Smooth muscle cell of bladder (primary cell): ENCODE measurements at places on chromosomes 1 and 21. TPM values are rescaled to one million over a fixed set of nuclear protein-coding genes. Genes with fewer than 3 reads are reported as not detected.

The MEX3A gene
- total RNA-seq = 1.3 and 1.6 TPM in 2 replicates

The OR2M7 gene
- not detected in 2 replicates for total RNA-seq

The C1QC gene
- 0.14 TPM in 1 of 2 replicates, not detected in the other for total RNA-seq

The CFH gene
- 233 and 238 TPM in 2 replicates for total RNA-seq

The TMPRSS3 gene
- total RNA-seq = not detected in 2 replicates

The CLDN8 gene
- not detected in 2 replicates for total RNA-seq

The FABP3 gene
- 58.3 and 116 TPM in 2 replicates for total RNA-seq

The FCN3 gene
- total RNA-seq = not detected in 2 replicates

The KRTAP19-1 gene
- not detected in 2 replicates for total RNA-seq

The THEMIS2 gene
- total RNA-seq = 5.2 and 7.5 TPM in 2 replicates

The CNR2 gene
- not detected in 2 replicates for total RNA-seq

The CFAP141 gene
- not detected in 2 replicates for total RNA-seq

The OR2L13 gene
- not detected in 2 replicates for total RNA-seq

The PPM1J gene
- 0.55 and 0.57 TPM in 2 replicates for total RNA-seq

The UBL4B gene
- total RNA-seq = not detected in 2 replicates

The FOXE3 gene
- total RNA-seq = not detected in 2 replicates

The ALPL gene
- total RNA-seq = 1.1 and 1.5 TPM in 2 replicates

The SAMD11 gene
- total RNA-seq = 34.2 and 36.6 TPM in 2 replicates

The LRRC8C gene
- 2.6 and 4.4 TPM in 2 replicates for total RNA-seq

The SPATC1L gene
- 3.4 and 7.7 TPM in 2 replicates for total RNA-seq

The ABCA4 gene
- 0.65 and 1.8 TPM in 2 replicates for total RNA-seq

The LAD1 gene
- 0.28 TPM in 1 of 2 replicates, not detected in the other for total RNA-seq

The KRTAP11-1 gene
- not detected in 2 replicates for total RNA-seq

The FAM89A gene
- 8.4 and 11.2 TPM in 2 replicates for total RNA-seq

The ELF3 gene
- 0.18 and 0.28 TPM in 2 replicates for total RNA-seq

The RRP1B gene
- total RNA-seq = 14.2 and 20.0 TPM in 2 replicates

The KCNK2 gene
- 3.1 and 11.9 TPM in 2 replicates for total RNA-seq

The DMRTA2 gene
- 0.09 and 0.14 TPM in 2 replicates for total RNA-seq

The MTHFR gene
- total RNA-seq = 26.2 and 33.7 TPM in 2 replicates
